ENCODE measurements at places on chromosomes 6 and 20.

GRCh38 chr6:134002821-134003220 is 49.6 kb downstream of the SLC2A12 start:
- DNase-seq: no peak

DNA sequence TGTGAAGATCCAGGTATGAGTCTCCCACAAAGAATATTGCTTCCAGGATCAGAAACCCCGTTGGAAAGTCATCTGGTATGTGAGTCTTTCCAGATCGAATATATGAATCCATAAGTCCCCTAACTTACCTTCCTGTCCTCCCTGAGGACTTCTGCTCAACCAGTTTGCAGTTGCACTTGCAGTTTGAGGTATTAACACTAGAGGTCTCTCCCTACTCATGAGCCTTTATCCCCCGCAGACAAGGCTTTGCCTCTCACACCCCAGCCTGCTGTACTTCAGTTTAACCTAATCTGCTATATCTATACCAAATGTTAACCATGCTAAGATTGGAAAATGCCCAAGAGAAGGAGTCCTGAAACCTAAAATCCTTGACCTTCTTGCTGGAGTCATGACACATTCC is 135.3 kb upstream of the DEFB112 start:
- no peak for DNase-seq

DNA sequence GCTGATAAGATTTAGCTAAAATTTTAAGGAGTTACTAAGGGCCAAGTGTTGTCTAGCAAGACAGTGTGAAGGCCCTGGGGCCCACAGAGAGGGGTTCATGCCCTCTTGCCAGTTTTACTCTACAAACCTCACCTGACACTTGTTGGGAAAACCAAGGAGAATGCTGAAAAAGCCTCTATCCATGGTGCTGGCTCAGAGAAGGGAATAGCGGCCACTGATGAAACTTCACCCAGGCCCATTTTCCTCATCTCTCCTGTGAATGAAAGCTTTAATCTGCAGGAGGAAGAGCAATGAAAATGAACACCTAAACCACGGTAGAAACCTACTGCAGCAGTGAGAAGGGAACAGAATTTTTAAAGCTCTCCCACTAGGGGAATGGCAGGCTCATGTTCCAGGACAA is 317.3 kb upstream of the CNR1 start:
- no peak for DNase-seq

GRCh38 chr20:33332905-33333456 is 50.0 kb downstream of the BPIFB1 start:
- DNase-seq: no peak

- no peak for DNase-seq
These were observed 36.2 kb upstream of the RNF24 start for GRCh38 chr20:4051413-4052138.

- DNase-seq: no peak
These were observed 41.9 kb downstream of the EYA2 start for GRCh38 chr20:46936415-46937156.

- no peak for DNase-seq
These were observed 38.8 kb downstream of the SNX3 start for GRCh38 chr6:108222064-108222463.

GRCh38 chr20:63103402-63104311 is 96.9 kb upstream of the BHLHE23 start:
- DNase-seq: no peak

DNA sequence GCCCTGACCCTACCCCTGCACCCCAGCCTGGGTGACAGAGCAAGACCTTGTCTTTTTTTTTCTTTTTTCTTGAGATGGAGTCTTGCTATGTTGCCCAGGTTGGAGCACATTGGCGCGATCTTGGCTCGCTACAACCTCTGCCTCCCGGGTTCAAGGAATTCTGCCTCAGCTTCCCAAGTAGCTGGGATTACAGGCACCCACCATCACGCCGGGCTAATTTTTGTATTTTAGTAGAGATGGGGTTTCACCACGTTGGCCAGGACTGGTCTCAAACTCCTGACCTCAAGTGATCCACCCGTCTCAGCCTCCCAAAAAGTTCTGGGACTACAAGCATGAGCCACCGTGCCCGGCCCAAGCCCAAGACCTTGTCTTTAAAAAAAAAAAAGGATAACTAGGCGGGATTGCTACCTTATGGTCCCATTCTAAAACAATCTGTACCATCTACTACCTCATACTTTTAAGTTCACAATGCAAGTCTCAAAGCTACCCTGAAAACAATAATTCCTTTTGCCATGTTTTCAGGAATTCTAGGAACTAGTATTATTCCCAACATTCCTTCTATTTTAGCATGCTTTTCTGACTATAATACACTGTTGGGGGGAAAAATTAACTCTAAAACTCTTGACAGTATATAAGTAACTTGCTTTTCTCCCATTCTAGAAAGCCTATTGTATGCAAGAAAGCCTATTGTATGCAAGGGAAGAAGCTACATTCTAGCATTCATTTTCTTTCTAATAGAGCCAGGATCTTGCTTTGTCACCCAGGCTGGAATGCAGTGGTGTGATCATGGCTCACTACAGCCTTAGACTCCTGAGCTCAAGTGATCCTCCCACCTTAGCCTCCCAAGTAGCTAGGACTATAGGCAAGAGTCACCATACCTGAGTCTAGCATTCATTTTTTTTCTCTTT is 6.6 kb downstream of the TUBB start:
- no peak for DNase-seq

DNA sequence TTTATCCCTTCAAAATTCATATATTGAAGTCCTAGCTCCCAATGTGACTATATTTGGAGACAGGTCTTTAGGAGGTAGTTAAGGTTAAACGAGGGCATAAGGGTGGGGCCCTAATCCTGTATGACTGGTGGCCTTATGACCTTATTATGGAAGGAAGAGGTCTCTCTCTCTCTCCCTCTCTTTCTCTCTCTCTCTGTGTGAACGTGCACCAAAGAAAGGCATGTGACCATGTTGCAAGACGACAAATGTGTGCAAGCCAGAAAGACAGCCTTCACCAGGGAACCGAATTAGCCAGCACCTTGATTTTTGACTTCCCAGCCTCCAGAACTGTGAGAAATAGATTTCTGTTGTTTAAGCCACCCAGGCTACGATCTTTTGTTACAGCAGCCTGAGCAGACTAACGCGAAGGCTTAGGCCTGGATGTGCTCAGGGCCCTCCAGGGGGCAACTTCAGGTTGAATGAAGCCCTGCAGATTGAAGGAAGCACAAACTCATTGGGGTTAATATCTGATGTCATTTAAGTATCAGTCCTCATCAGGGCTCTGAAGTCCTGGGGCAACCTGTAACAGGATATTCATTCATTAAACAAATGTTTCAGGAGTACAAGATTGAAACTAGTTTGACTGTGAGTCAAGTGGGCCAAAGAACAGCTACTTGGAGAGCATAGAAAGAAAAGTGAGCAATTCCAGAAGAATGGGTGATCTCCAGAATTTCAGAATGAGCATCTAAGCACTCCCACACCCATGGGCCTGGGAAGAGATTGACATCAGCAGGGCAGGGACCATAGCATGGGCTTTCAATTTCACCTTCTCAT is 157.4 kb upstream of the TNFAIP3 start:
- DNase-seq: no peak

GRCh38 chr6:73176057-73176456 is 49.2 kb downstream of the KHDC1L start:
- no peak for DNase-seq

- no peak for DNase-seq
These were observed 15.8 kb downstream of the REPS1 start for GRCh38 chr6:138972226-138972665.

DNA sequence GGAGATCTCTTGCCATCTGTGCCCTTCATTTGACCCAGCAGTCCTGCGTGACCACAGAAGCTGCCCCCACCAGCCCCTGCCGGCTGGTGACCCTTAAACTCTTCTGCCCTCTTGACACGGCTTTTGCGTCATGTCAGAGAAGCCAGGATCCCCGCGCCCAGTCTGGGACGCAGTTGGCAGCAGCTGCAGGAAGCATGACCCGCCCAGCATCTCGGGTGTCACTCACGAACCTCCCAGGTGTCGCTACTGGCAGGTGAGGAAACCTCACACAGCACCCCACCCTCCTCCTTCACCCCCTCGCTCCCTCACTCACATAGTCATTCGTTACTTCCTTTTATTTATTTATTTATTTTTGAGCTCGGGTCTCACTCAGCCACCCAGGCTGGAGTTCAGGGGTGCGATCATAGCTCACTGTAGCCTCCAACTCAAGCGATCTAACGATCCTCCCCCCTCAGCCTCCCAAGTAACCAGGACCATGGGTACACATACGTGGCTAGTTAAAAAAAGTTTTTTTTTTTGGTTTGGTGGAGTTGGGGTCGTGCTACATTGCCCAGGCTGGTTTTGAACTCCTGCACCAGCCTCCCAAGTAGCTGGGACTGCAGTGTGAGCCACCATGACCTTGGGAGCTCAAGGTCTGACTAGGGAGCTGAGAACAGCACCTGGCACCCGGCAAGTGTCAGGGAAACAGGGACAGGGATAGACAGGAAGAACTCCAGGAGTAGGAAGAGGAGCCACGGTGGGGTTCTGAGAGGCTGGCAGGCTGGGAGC is 14.1 kb upstream of the SPDEF start:
- no peak for DNase-seq

DNA sequence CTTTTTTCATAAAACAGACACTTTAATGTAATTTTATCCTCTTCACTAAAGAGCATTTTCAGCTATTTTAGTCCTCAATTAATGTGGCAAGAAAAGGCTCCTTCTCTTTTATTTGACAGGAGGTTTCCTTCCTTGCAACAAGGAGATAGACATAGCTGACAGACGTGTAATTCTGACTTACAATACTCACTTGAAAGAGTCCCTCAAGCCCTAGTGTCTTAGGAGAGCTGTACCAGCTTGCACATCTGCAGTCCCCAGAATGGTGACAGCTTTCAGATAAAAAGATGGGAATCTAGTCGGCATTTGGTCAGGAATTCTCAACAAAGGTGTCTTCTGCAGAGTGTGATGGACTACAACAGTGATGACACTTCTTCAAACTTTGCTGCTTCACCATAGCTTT is 603.7 kb upstream of the PTCHD4 start:
- DNase-seq: no peak

GRCh38 chr6:130385064-130385695 is 19.4 kb downstream of the TMEM200A start:
- DNase-seq: no peak
